ENCODE measurements at places on chromosomes 6 and 20.

DNA sequence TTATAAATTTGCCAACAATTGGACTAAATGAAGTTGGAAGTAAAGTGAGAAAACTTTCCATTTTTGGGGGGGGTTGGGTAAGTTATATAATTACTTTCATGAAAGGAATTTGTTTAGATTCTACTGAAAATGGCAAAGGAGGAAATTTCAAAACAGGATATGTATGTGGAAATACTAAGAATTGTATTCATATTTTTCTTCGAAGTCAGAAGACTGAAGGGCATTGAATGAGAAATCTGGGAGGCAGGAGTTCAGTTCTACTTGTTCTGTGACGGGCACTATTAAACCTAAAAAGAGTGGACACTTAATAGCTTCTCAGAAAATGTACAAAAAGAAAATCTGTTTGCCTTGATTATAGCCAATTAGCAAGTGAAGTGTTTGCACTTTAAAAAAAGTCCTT lies 114.7 kb downstream of the PRIM2 start:
- no peak for DNase-seq

DNA sequence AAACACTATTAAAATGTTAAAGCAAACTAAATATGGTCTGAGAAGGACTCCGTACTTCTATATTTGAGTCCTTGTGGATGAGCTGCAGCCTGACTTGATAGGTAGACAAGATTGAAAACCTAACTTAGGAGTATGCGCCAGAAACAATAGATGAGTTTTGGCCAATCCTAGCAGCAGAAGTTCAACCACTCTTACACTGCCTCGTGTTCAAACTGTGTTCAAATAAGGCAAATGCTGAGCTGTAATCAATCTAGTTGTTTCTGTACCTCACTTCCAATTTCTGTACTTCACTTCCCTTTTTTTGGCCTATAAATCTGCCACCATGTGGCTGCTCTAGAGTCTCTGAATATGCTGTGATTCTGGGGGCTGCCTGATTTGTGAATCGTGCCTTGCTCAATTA lies 13.2 kb upstream of the SERINC1 start:
- DNase-seq: no peak

GRCh38 chr6:2633736-2634135 lies 117.0 kb downstream of the MYLK4 start:
- no peak for DNase-seq

DNA sequence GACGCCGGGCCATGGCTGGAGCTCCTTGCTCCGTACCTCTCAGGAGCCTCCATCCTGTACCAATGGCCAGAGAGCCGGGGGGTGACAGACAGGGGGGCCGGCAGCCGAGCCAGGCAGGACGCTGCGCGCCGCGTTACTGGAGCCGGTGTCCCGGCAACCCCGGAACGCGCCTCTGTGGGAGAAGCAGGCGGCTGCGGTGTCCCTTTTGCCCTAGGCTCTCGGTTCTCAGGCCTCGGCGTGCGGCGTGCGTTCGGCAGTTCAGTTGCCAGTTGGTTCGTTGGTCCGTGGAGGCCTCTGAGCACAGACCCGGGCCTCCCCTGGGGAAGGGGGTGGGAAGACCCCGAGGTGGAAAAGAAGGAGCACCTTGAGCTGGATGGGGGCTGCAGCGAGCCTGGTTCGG lies at the start of gene SPATS1:
SPATS1 (plus strand) TSS at position 162 of the 400 bp plus-strand sequence. CDS start 446 bp downstream, outside the sequence.
- no peak for DNase-seq

- no peak for DNase-seq
These were observed 4.2 kb downstream of the UBE2J1 start for GRCh38 chr6:89348372-89348771.

- no peak for DNase-seq
These were observed 61.7 kb downstream of the UTRN start for GRCh38 chr6:144346719-144347447.

GRCh38 chr6:97361286-97361685 lies 78.3 kb upstream of the MMS22L start:
- no peak for DNase-seq

GRCh38 chr6:38646166-38646878 lies 6.6 kb upstream of the BTBD9 start:
- DNase-seq: no peak

- no peak for DNase-seq
These were observed 4.7 kb upstream of the ADGRG6 start for GRCh38 chr6:142296975-142297604.

- DNase-seq: no peak
These were observed 42.0 kb downstream of the ADGRB3 start for GRCh38 chr6:68677058-68677457.

GRCh38 chr20:48003021-48003420 lies 217.7 kb upstream of the SULF2 start:
- no peak for DNase-seq

GRCh38 chr6:166050559-166050958 lies 117.1 kb downstream of the TBXT start:
- no peak for DNase-seq

GRCh38 chr20:9877932-9878495 lies 39.1 kb upstream of the PAK5 start:
- no peak for DNase-seq

- no peak for DNase-seq
These were observed 286.2 kb downstream of the FARS2 start for GRCh38 chr6:5547556-5547955.

- no peak for DNase-seq
These were observed 150.4 kb upstream of the QKI start for GRCh38 chr6:163263998-163264661.

GRCh38 chr6:43544461-43544860 lies 27.6 kb downstream of the POLR1C start:
- no peak for DNase-seq

GRCh38 chr6:107080036-107080435 lies 35.3 kb downstream of the BEND3 start:
- no peak for DNase-seq

- no peak for DNase-seq
These were observed 1.5 kb downstream of the LATS1 start for GRCh38 chr6:149716181-149716963.

- no peak for DNase-seq
These were observed 3.9 kb upstream of the FANCE start for GRCh38 chr6:35448191-35448590.

- no peak for DNase-seq
These were observed 627.3 kb upstream of the SLC35B3 start for GRCh38 chr6:9062596-9062995.

GRCh38 chr20:64242003-64242796 lies 13.3 kb upstream of the PCMTD2 start:
- DNase-seq: no peak

DNA sequence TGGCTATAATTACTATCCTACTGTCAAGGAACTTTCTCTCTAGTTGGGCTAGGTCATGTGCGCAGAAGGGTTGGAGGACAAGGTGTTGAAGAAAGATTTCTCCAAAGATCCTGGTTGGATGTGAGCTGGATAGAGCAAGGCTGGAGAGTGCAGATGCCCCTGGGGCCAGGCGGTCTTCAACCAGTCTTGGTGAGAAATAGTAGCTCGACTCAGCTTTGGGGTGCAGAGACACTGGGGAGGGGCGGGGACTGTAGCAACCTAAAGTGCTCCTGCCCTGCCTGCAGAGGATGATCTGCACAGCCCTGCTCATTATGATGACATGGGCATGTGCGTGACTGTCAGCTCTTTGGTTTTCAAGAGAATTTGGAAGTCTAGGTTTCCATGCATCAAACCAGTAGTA lies 35.9 kb downstream of the PHACTR3 start:
- DNase-seq: no peak

DNA sequence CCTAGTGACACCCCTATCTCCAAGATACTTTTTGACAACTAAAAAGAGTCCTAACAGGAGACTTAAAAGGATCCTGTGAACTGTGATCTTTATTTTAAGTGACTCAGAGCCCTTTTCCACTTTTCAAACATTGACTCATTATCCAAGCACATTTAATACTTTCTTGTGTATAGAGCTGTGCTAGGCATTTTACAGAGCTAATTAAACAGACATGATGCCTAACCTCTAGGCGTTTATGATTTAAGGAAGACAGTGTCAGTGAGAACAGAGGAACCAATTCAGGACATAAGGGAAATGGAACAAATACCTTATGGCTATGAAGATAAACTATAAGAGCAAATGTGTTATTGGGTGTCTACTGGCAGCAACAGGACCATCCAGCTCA lies 282.6 kb downstream of the TPBG start:
- no peak for DNase-seq

DNA sequence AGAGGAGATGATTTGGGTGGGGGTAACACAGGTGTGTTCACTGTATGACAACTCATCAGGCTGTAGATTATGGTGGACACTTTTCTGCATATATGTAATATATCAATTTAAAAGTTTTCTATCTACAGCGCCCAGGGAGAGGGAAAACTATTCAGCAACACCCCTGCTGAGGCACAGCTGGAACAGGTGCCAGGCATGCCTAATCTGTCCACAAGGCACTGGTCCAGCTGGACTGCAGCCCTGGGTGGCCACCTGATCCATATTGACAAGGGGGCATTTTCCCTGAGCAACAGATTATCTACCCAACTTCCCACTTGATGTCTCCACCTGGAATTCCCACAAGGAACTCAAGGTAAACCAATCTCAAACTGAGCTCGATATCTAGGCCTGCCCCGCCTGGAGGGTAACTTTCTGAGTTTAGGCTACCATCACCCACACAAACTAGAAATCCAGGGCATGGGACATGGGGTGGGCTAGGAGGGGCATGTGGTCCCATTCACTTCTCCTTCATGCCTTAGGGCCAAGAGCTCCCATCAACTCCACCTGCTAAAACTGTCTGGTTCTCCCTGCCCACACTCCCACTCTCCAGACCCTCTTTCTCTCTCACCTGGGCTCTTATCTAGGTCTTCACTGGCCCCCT lies 4.6 kb downstream of the SLC22A16 start:
- DNase-seq: no peak

- DNase-seq: no peak
These were observed 79.7 kb upstream of the NFATC2 start for GRCh38 chr20:51622004-51622874.

GRCh38 chr6:22367346-22367745 lies 70.5 kb upstream of the PRL start:
- DNase-seq: no peak

DNA sequence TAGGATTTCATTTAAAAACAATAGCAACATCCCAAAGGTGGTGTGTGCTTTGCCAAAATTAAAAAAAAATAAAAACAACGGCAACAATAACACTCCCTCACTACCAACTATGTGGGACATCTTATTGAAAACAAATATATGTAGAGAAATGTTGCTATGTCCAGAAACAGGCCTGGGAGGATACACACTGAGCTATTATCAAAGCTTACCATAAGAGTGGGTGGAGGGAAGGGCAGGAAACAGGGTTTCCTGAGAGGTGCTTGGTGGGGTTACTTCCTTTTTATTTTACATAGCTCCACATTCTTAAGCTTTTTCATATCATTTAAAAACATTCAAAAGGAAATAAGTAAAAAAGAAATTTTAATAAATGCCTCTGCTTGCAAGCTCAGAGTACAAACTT lies 150.0 kb upstream of the RIPOR2 start:
- no peak for DNase-seq

DNA sequence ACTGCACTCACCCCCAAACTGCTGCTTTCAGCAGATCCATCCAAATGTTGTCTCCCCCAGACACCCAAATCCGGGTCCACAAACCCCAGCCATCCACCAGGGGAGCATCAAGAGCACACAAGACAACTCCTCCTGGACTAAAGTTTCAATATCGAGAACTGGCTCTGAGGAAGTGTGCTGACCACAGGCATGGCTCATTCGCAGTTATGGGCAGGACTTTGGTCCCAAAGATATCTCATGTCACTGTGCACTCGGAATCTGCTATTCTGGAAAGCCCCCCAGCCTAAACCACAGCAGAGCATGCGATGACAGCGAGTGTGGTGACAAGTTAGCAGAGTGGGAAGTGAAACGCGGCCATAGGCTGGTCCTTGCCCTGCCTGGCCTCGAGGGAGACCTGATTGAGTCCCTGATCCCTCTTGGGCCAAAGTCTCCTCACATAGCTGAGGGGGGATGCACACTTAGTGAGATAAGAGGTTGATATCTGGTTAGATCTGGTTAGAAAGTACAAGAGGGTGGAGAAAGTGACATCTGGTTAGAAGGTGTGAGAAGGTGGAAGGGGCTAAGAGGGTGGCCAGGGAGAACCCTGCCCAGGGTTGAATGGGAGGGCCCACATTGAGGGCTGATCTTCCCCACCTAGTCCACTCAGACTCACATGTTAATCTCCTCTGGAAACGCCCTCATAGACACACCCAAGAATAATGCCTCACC lies 149.7 kb downstream of the MRPL14 start:
- no peak for DNase-seq

DNA sequence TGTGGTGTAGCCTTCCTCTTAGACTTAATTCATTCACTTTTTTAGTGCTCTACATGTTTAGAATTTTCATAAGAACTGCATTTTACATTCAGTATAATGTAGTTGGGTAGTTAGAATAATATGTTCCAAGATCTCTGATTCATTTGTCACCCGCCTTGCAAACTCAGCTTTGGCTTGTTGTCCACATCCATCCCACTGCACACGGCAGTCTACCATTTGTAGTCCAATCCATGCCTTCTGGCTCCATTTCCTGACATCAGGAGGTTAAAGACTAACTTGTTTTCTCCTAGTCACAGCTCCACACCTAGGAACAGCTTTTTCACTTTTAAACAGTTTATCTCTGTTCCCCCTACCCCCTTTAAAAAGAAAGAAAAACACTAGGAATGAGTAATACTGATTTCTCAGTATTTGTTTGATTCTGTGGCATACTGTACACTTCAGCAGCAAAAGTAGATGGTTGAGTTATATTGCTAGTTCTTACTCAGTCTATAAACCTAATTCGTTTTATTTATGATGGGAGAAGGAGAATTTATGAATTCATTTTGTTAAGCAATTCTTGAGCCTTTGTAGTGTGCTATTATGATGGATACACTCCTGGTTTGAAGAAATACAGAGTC lies 180.9 kb downstream of the ARID1B start:
- DNase-seq: no peak

DNA sequence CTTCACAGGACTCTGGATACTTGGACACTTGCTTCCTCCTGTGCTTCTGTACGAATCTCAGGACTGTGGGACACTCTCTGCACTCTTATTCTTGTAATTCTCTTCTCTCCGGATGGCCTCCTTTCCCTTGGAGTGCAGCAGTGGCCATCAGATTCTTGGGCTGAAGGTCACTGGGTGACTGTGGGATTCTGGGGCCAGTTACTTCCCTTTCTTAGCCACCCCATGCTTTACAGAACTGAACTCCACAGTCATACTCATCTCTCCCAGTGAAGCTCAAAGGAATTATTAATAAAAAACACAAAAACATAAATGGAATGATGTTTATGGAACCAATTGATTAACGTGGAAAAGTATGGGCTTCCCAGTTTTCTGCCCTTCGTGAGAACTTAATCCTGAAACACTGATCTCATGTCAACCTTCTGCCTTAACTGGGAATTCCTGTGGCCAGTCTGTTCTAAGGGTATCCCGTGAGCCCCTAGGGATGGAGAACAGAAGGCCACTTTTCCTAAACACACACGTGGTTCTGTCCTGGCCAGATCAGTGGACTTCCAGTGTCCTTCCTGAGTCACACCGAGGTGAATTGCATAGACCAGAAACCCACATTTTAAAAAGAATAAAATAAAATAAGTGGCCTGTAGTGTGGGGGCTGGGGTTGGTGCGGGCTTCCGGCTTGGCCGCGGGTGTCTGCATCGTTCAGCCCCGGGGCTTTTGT lies 23.6 kb upstream of the HLA-E start:
- DNase-seq: no peak

Measured in cortex of kidney (tissue), 1 donor.